ENCODE measurements at places on chromosomes 7 and 10.

GRCh38 chr10:80664071-80664680 is 126.5 kb downstream of the SH2D4B start:
- no peak for DNase-seq

DNA sequence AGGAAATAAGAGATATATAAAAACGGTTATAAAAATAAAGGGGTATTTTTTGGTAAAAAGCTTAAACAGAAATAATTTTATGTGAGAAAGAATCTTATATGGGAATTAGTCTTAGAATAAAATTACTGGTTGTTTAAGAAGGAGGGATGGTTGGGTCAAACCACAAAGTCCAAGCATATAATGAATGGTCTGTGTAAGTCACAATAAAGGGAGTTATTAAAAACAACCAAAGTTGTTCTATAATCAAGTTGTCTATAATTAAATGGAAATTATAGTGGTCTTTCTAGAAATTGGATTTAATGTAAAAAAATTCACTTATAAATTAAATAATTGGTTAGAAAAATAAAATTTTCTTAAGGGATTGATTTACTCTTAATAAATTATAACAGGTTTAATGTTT is 304.8 kb downstream of the POM121L12 start:
- DNase-seq = no peak

- DNase-seq = no peak
Measured at GRCh38 chr10:58773944-58774343, 261.3 kb downstream of the BICC1 start.

- DNase-seq = no peak
Measured at GRCh38 chr10:52639652-52640051, 132.9 kb downstream of the MBL2 start.

- no peak for DNase-seq
Measured at GRCh38 chr10:34177445-34177844, 637.7 kb downstream of the PARD3 start.

DNA sequence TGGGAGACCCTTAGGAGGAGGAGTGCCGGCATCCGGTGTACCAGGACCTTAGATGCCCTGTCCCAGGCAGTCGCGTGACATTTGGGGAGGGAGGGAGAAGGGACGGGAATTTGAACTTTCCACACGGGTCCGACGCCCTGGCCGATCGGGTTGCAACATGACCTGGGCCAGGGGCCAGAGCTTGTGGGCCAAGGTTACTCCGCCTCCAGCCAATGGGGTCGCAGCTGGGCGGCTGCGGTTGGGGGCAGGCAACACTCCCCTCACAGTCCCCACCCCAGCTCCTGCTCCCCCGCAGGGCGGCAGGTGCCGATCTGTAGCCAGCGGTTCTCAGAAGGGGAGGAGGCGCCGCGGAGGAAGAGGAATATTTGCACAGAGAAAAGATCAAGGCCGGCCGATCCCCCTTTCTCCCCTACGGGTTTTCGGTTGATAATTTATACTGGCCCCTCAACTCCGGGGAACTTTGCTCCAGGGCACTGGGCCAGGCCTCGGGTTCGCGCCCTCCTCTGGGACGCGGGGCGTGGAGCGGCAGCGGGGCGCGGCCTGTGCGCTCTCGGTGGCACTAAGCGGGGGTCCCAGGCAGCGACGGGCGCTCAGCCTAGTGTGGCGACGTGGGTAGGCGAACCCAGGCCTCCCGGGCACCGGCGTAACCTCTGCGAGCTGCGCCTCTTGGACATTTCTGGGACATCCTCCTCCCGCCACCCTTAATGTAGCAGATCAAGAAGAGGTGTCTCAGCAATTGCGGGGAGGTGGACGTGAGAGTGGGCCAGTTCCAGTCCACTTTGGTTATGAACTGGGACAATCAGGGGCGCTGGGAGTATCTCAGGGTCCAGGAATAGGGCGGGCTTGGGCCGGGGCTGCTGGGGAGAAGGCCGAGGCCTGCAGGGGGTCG is 1.2 kb downstream of the MLXIPL start:
- no peak for DNase-seq

DNA sequence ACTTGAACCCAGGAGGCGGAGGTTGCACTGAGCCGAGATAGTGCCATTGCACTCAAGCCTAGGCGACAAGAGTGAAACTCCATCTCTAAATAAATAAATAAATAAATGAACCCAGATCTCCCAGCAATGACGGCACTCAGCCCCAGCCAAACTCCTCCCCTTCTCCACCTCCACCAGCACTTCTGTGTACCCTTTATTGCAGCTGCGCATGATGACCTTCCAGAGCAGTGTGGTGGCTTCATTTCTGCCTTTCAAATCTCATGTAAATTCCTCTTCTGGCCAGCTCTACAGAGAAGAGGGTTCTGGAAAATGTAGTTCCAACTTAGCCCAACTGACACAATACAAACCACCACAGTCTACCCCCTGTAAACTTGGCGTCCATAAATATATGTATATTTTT is 108.5 kb downstream of the SLC37A3 start:
- DNase-seq = no peak

DNA sequence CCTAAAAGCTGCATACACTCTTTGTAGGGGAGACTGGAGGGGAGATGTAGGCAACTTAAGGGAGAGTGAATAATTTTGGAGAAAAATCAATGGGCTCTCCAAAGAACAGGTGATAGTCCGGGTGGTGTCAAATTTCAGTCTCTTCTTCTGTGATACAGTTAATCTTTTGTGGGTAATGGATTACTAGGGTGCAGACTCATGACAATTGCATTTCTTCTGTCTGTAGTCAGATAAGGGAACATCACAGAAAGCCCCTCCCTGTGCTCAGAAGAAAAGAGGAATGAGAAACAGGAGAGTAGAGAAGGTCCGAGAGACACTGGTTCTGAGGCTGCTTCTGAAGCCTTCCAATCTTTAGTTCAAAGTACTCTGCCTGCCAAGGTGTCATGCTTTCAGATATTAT is 1140.7 kb upstream of the LRRN3 start:
- DNase-seq = no peak

DNA sequence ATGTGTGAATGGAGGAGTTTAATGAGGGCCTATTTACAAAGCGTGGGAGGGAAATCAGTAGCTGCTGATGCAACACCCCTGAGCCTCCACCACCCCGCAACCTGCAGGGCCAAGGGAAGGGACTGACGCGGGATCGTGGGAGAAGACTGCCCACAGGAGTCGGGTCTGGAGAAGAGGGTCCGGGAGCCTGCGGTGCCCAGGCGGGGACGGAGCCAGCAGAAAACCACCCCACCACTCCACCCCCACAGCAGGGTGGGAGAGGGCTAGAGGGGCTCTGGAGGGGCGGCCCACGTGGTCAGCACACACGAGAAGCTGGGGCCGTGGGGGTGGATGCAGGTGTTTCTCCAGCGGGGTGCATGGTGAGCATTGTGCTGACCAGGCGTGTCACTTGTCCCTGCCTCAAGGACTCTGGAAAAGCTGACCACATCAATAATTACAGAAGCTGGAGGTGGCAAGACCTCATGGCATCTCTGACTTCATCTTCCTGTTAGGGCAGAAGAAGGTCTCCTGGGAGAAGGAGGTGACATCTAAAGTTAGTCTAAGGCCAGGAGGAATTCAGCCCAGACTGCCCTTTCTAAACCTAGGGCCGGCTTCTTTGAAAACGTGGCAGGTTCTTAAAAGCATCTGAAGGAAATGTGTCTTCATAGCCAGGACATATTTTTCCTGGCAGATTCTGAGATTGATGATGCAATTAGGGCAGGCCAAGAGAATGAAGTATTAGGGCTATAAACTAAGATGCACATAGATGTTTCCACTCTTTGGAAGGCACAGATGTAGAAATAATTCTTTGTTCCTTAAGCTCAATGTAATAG is 150.9 kb downstream of the RGS10 start:
- DNase-seq = no peak

DNA sequence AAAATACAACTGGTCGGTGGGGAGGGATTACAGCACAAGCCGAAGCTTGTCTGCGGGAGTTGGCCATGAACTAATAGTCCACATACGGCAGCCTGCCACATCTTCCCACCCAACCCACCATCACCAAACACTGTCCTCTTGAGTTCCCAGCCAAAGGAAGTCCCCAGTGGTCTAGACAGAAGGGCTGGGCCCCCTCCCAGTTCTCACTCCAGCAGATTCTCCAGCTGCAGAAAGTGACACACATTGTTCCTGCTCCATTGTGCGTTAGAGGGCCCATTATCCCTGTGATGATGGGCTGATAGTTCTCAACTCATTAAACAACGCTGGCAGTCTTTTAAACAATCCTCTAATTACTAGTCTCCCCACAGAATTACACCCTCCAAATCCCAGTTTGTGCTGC is 148.0 kb downstream of the FGFR2 start:
- no peak for DNase-seq

- peak; percentile 14 for DNase-seq
Measured at GRCh38 chr7:38932509-38933168, 23.6 kb upstream of the VPS41 start.

DNA sequence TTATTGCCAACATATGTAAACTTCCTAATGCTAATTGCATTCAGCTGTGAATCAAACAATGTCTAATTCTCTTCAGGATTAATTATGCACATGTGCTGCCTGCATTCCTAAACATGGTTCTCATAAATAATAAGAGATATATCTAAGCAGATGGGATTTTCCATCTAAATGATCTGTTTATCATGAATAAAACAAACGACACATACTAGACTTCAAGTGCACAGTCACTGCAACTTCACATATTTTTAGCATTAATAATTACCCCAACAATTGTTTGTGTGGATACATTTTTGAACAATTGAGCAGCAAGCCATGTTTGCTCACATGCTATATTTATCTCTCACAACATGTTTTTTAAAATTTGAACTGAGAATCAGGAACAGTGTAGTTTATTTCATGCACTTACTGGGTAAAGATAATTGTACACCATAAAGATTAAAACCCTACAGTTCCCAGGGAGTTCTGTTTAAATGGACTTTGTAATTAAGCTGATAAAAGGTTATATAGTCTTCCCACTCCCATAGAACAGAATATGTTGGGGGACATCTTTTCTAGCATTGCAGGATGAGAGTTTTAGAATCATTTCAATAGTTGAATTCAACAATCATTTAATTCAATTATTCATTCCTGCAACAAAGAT is 378.5 kb downstream of the MDFIC start:
- DNase-seq = no peak

- DNase-seq = no peak
Measured at GRCh38 chr10:6788231-6788630, 208.2 kb upstream of the PRKCQ start.

DNA sequence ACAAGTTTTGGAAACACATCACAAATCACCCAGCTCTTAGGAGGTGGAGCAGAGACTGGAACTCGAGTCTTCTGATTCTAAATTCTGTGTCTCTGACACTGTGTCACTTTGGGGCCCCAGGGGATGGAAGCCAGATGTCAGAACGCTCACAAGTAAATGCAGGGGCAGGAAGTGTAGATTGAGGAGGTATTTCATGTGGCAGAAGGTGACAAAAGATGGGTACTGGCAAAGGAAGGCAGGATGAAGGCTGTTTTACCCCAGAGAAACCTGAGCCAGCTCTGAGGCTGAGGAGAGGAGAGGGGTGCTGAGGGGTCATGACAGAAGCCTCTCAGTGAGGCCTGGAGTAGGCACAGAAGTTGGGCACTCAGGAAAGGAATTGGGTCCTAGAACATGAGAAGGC is 6.0 kb upstream of the PURB start:
- no peak for DNase-seq

- DNase-seq = no peak
Measured at GRCh38 chr10:52424341-52424740, 110.3 kb downstream of the DKK1 start.

DNA sequence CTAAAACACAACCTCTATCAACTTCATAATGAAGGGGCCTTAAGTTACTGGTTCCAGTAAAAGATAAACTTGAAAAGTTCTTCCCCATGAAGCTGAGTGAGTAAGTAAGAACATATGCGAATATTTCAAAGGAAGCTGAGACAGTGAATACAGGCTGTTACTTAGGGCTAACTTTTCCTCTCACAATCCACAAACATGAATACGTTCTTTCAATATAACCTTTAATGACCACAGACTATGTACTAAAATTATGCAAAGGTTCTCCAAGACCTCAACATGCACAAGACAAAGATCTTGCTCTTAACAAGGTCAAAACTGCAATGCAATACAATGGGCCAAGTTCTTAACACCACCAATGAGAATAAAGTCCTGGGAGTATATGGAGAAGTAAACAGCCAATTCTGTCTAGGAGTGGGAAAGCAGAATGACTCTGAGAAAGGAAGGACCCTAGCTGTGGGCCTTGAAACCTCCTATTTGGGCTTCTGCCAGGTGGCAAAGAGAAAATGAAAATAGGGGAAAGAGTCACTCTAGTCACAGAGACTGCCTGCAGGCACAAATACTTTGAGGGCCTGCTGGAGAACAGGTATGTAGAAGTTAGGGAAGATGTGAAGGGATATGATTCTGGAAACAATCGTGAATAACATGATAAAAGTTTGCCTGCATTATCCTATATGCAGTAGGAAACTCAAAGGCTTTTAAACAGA is 43.7 kb downstream of the OSBPL3 start:
- no peak for DNase-seq

DNA sequence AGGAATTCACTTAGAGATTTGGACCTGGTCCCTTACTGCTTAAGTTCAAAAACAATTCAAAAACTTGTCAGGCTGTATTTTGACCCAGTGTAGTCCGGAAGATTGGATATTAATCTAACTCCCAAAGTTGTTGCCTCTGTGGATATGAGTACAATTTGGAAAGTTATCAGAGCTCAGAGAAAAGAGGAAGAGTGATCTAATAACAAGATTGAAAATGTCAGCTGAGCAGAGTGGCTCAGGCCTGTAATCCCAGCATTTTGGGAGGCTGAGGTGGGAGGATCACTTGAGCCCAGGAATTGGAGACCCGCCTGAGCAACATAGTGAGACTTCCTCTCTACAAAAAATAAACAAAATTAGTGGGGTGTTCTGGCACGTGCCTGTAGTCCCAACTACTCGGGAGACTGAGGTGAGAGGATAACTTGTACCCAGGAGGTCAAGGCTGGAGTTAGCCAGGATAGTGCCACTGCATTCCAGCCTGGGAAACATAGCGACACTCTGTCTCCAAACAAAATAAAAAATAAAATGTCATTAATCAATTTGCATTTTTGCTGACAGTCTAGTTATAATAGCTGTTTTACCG is 3.2 kb upstream of the ASCC1 start:
- no peak for DNase-seq

DNA sequence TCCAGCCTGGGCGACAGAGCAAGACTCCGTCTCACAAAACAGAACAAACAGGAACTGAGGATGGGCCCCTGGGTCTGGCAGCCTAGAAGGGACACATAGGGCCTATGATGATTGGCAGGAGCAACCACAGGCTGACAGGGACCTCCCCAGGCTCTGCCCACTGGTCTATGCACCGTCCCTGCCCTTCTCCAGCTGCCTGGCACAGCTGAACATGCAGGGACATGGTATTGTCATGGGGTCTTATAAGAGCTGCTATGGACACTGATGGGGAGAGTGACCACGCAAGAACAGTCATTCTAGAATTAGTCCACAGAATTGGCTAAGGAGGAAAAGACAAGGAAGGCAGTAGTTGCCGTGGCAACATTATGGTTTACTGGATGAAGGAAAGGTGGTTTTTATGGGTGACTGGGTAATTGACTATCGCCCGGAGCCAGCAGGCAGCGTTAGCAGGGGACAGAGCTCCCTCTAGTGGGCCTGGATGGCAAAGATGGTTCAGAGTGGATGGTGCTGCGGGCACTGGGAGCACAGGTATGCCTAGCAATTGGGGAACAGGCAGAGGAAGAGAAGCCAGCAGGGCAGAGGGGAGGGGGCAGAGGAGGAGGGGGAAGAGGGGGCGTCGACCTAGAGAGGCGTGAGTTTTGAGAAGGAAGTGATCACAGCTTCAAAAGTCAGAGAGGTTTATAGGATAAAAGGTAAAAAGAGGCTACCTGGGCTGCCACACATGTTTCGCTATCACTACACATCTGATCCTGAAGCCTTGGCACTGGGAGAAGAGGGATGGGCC is 7.8 kb upstream of the TRIM56 start:
- peak; percentile 64 for DNase-seq
